ENCODE measurements at places on chromosomes 13 and 19. TPM values are rescaled to one million over a fixed set of nuclear protein-coding genes. Genes with fewer than 3 reads are reported as not detected.

Gene RNF225
- total RNA-seq = 1.3 TPM

Gene CYP4F8
- total RNA-seq = not detected

GRCh38 chr13:54859827-54860226 lies 1831.2 kb downstream of the OLFM4 start:
- no peak for DNase-seq

DNA sequence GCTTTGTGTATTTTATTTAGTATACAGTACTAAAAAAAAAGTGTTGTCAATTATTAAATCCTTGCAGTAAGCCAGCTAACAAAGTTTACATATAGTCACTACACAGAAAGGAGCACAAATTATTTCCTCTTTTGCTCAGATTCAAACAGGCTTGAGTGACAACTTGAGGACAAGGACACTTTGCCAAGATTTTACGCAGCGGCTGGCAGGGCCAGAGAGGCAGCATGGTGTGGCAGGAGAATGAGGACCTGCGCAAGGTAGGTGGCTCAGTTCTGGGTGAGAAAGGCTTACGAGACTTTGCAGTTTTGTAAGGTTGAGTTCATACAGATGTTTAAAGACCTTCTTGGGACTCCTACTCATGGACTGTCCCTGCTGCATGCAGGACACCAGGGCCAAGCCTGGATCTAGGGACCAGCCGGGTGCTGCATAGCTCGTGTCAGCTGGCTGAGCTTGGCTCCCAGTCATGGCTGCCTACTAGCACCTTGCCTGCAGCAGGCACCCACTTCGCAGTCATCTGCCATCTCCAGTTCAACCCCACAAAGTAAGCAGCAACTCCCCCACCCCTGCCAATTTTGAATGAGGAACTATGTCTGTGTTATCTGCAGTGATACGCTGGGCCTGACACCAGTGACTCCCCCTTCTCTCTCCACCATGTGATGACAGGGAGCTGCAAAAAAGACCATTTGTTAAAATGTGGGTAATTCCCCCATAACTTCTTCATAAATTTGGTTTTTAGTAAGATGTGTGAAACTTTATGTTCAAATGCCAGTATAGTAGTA lies 3.7 kb upstream of the TUBA3C start:
- no peak for DNase-seq

- DNase-seq = no peak
These were observed 4.8 kb downstream of the KMT5C start for GRCh38 chr19:55344444-55344843.

DNA sequence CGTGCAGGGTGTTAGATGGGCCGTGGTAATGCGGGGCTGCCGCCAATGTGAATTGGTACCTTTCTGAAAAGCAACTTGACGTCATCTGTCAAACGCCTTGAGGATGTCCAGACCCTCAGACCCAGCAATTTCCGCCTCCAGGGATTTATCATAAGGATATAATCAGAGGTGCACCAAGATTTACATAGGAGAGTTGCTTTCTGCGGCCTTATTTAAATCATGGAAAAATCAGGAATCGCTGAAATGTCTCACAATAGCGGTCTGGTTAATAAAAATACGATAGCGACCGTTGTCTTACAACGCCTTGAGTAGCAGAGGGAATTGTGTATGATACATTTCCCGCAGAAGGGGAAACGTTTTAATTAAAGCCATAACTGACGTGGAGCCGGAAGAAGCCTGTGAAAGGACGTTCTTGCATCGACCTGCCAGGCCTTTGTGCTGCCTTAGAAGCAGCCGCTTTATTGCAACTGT lies 32.3 kb upstream of the NDUFS7 start:
- no peak for DNase-seq

All from mesothelial cell of epicardium (in vitro differentiated cells).